ENCODE measurements at places on chromosomes 5 and 9. TPM values are rescaled to one million over a fixed set of nuclear protein-coding genes. Genes with fewer than 3 reads are reported as not detected.

Gene MCC
- polyA plus RNA-seq = 0.45 TPM

Gene PLCXD3
- 0.27 TPM for polyA plus RNA-seq

Gene SURF6
- 32.9 TPM for polyA plus RNA-seq

Gene DDX4
- polyA plus RNA-seq = not detected

Gene ZNF346
- polyA plus RNA-seq = 4.2 TPM

Gene ZDHHC12
- polyA plus RNA-seq = 56.5 TPM

Gene LAMC3
- not detected for polyA plus RNA-seq
